Central memory CD8-positive, alpha-beta T cell (primary cell): ENCODE measurements at places on chromosomes 3 and 15.
A peak's percentile ranks its signal among the peaks of the same experiment; 100 is the strongest.

- no peak for DNase-seq
Observed at GRCh38 chr15:49467746-49468480, 44.9 kb downstream of the FGF7 start.

DNA sequence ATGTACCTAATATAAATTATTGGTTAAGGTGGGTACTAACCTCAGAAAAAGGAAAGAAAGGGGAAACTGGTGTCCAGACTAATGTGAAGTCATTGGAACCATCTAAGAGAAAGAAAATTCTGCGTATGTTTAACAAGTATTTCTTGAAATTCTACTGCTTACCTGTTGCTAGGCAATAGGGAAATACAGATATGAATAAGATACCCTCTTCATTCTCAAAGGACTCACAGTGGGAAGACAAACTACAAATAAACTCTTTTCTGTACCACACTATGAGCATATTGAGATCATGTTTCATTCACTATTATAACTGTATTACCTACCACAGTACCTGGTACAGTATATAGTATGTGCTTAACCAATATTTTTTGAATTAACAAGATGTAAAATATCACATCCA is 140.5 kb upstream of the MLF1 start:
- no peak for DNase-seq

DNA sequence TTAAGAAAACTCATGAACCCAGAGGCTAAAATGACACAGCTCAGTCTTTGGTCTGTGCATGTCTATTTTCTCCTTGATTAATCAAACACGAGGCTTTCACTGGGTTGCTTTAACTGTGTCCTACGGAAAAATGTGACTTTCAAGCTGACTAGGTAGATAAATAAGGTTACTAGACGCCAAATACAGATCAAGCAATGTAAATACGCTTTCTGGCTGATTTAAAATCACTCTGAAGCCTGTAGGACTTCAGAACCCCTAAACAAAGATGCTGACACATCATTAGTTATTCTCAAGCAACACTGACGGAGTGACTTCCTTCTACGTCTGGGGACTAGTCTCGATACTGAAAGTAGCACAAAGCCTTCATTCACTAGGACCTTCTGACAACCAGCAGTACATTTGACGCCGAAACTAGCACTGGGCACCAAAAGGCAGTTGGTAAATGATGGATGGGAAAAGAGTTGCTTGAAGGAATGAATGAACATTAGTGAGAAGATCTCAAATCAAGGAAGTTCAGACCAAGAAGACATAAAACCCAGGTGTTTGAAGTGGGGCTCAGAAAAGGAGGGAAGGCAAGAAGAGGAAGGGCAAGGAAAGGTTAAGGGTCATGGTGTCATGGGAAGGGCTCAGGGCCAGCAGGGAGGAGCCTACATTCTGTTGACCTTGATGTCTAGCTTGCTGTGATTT is 67.1 kb upstream of the CDV3 start:
- DNase-seq = no peak

GRCh38 chr3:111971533-111972130 is 7.2 kb upstream of the ABHD10 start:
- DNase-seq = no peak

- DNase-seq = no peak
Observed at GRCh38 chr15:83652626-83653204, 1.2 kb upstream of the ADAMTSL3 start.

- no peak for DNase-seq
Observed at GRCh38 chr3:13484851-13485590, 4.9 kb downstream of the HDAC11 start.

- DNase-seq = no peak
Observed at GRCh38 chr3:196203846-196204245, 7.4 kb downstream of the ZDHHC19 start.

GRCh38 chr3:79886204-79886603 is 118.4 kb upstream of the ROBO1 start:
- DNase-seq = no peak

DNA sequence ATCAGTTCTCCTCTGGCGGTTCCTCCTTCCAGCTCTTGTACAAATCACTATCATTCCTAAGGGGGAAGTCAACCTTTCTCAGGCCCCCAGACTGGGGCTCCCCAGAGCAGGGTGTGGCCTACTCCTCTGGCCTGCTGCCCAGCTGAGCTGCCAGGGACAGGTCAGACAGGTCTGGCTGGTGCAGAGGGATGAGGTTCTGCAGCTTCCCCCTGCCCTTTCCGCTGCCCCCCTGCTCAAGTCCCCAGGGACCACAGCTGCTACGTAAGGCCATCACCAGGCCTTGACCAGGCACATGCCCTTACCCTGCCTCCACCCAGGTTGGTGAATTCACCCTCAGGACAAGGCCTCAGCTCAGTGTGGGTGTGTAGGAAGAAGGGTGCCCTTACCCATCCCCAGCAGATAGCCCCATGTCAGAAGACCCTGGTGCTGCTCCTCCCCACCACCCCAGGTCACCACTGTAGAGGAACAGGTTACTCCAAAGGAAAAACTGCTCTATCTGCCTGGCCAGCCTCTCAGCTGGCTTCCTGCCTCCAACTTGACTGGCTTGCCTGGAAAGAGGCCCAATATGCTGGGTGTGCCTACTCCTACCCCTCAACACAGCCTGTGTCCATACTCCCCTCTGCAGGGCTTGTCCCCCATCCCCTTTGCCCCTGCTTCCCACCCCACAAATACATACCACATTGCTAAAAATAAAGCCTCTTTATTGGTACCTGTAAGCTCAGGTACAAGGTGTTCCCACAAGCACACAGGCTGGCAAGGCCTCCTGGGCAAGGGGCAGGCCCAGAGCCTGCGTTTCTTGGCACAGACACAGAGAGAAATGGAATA is 12.0 kb downstream of the CSRNP1 start:
- DNase-seq = no peak

DNA sequence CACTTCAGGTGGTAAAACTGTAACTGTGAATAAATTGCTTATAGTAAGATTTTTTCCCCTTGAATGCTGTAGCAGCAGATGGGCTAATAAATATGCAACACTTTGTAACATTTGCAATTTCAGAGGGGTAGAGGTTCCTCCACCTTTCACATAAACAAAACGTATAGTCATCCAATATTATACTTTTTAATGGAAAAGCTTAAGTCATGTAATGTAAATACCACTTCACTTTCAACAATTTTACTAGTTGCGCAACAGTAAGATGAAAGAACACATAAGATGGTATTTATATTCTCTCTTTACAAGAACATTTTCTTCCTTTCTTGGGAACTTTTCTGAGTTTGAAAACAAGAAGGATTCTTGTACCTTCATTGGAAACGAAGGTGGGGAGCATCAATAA is 56.6 kb upstream of the FAM3D start:
- no peak for DNase-seq

DNA sequence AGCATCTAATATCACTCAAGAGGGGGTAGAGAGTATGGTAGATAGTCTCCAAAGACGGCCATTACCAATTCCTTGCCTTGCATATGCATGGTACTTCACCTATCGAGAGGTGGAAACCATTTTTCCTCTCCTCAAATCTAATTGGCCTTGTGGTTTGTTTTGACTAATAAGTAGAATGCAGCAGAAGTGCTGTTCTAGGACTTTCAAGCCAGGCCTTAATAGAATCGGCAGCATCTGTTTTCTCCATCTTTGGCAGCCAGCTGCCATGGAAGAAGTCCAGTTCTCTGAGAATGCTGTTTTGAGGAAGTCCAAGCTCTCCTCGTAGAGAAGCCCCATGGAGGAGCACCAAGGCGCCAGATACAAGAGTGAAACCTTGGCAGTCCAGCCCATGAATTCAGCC is 59.1 kb upstream of the RASGRP1 start:
- no peak for DNase-seq

- no peak for DNase-seq
Observed at GRCh38 chr3:38331257-38332022, 15.1 kb upstream of the XYLB start.

- DNase-seq = peak; percentile 39
Observed at GRCh38 chr3:67790043-67790442, 135.6 kb upstream of the SUCLG2 start.

- no peak for DNase-seq
Observed at GRCh38 chr3:4983739-4984510, 4.7 kb downstream of the BHLHE40 start.

GRCh38 chr15:97030251-97030650 is 699.8 kb downstream of the NR2F2 start:
- DNase-seq = no peak

GRCh38 chr3:67064105-67064504 is 66.0 kb downstream of the KBTBD8 start:
- DNase-seq = no peak

GRCh38 chr3:155321418-155321817 is 27.9 kb upstream of the STRIT1 start:
- DNase-seq = no peak

- DNase-seq = no peak
Observed at GRCh38 chr3:13544293-13544831, 4.6 kb upstream of the FBLN2 start.

GRCh38 chr3:56406826-56407515 is 61.3 kb downstream of the ERC2 start:
- DNase-seq = no peak

GRCh38 chr3:20326541-20326940 is 140.5 kb upstream of the SGO1 start:
- no peak for DNase-seq

DNA sequence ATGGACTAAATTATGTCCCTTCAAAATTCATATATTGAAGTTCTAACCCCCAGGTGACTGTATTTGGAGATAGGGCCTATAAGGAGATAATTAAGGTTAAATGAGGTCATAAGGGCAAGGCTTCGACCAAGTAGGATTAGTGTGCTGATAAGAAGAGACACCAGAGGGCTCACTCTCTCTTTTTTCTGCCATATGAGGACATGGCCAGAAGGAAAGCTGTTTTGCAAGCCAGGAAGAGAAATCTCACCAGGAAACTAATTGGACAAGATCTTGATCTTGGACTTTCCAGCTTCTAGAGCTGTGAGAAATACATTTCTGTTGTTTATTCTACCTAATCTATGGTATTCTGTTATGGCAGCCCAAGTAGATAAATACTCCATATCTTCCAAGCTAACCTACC is 503.6 kb upstream of the NAALADL2 start:
- no peak for DNase-seq

GRCh38 chr3:94460931-94461330 is 398.1 kb downstream of the NSUN3 start:
- no peak for DNase-seq

- no peak for DNase-seq
Observed at GRCh38 chr15:48722764-48723661, 77.5 kb upstream of the FBN1 start.

GRCh38 chr3:37687966-37688365 is 173.7 kb upstream of the CTDSPL start:
- no peak for DNase-seq

- no peak for DNase-seq
Observed at GRCh38 chr3:135136361-135137100, 341.5 kb downstream of the EPHB1 start.

DNA sequence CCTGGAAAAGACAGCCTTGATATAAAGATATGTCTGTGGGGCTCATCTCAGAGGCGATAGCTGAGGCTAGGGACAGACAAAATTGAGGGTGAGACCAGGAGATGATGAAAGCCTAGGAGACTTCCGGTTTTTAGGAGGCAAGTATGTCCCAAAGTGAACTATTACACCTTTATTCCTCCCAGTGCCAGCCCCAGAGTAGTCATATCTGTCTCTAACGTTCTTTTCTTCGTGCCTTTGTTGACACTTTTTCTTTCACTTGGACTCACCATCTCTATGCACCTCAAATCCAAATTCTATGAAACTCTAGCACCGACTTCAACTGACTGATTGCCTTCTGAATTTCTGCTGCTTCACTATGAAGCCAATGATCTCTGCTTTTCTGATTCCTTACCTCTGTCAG is 93.8 kb upstream of the RASGRP1 start:
- DNase-seq = no peak

DNA sequence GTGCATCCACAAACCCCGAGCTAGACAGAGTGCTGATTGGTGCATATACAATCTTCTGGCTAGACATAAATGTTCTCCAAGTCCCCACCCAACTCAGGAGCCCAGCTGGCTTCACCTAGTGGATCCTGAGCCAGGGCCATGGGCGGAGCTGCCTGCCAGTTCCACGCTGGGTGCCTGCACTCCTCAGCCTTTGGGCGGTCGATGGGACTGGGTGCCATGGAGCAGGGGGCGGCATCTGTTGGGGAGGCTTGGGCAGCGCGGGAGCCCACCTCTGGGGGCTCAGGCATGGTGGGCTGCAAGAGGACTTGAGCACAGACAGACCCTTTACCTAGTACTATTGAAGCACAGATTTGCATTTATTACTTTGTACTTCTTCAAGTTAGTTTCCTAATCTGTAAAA is 57.5 kb downstream of the ZPLD1 start:
- no peak for DNase-seq

- no peak for DNase-seq
Observed at GRCh38 chr15:54277834-54278233, 299.6 kb downstream of the UNC13C start.
